Central memory CD8-positive, alpha-beta T cell (primary cell): ENCODE measurements at places on chromosomes 3 and 15.

DNA sequence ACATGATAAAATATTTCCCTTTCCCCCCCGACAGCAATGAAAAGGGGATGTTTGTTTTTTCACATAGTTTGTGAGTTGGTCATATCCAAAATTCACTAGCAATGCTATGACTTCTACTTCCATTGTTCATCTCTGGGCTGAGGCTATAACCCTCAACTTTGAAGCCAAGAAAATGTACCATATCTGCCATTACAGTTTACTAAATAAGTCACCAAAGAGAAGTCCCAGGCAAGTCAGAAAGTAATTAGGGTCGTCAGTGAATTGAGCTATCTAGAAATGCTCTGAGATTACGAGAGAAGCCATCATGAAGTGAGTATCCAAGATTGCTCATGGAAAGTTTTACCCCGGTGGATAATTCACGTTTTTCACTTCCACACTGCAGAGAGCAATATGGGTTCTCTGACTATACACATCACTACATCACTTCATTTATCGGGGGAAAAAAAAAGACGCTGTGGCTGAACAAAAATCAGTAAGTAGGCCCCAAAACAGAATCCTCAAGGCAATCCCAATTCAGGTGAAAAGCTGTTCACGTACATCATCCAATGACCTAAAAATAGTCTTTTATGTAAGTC lies 1.4 kb downstream of the PEAK1 start:
- DNase-seq, result no peak

GRCh38 chr3:193314161-193314560 lies 64.4 kb downstream of the ATP13A5 start:
- DNase-seq, result no peak

- peak; percentile 11 for DNase-seq
These were observed 785 bp downstream of the MFSD1 start for GRCh38 chr3:158802409-158803268.

GRCh38 chr3:152197451-152197850 lies 71.3 kb upstream of the MBNL1 start:
- DNase-seq, result no peak

DNA sequence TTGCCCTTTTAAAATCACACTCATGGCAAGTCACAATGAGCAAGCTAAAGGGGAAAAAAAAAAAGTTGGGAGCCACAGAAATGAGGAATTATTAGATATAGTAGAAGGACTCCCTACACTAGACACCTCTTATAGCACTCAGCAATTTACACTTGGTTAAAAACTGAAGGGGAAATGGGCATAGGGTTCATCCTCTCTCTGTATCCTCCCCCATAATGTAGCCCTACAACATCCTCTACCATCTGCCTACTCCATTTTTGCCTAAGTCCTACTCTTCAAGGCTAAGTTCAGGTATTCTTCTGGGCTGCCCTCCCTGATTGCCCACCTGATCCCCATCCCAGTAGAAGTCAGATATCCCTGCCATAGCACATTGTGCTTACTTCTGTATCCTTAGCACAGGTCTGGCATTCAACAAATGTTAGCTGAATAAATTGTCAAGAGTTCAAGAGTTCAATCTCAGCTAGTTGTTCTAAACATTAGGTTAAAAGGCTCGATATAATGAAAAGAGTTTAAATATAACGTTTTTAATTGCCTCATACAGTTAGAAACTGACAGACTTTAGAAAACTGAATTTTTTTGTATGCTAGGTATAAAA lies 14.5 kb downstream of the SETD2 start:
- DNase-seq, result no peak

DNA sequence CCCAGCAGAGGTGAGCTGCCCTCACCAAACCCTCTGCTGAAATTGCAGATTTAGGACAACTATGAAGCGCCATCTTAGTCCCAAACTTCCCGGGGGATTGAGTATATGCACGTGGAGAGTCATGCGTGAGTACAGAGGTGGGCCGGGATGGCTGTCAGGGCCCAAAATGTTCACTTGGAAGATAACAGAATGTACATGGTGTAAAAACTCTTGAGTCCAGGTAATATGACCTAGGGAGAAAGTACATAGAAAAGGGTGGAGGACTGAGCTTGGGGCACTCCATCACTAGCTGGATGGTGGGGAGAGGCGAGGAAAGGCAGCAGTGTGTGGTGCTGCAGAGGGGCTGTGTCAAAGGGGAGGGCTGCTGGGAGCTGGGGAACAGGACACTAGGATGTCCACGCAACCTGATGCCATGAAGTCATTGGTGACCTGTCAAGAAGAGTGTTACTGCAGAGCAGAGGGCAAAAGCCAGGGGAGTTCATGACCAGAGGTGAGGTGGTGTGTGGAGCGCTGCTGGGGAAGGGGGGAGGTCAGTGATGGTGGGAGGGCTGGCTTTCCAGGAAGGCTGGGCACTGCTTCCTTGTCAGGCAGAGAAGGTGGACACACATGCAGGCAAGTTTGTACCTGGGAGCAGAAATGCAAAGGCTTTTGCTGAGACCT lies 236.2 kb upstream of the LYSMD4 start:
- DNase-seq, result no peak

DNA sequence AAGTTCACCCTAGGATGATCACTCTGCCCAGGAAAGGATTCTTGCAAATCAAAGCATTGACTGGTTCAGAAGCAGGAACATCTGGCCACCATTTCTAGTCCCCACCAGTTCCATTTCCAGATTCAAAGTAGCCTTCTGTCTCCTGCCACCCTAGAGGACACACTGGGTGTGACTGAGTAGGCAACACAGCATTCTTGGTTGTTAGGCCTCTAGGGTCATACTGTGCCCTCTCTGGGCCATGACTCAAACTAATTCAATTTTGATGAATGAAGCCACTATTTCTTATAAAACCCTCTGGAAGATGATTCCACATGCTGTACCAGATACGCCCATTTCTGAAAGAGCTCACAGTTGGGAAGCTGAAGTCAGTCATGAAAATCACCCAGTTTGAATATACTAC lies 69.7 kb downstream of the WDR76 start:
- no peak for DNase-seq

DNA sequence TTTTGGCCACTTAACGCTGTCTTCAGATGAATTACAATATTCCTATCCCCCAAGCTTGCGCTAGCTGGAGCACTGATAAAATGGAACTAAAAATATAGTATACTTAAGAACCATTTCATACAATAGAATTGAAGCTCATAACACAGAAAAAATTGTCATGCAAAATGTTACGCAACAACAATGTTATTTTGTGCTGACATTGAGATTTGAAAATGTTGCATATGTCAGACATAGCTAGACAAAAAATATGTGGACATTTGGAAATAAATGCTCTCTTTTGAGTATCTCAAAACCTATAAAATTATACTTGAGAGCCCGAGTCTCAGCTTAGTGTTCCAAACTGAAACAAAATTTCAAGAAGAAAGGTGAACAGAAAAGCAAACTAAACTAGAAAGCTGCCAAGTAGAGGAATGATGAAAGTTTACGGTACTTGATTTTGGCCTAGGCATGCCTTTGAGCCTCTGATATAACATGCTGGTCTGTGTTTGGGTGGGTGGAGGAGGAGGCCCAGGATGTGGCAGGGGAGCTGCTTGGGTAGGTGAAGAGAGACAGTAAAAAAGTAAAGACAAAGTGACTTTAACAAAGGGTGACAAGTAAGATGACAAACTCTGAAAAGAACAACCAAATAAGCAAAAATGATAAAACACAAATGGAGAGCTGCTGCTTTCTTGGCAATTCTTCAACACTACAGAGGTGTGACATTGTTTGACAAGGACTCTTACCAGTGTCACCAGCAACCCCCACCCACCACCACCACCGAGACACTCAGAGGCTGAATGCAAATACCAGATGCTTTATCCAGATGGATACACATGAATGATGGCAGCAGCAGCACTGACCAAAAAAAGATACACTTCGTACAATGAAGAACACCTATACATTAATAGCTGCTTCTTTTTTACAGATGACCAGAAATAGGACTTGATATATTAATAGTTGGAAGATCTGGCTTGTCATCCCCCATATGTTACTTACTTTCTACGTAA lies 129.3 kb upstream of the FEZF2 start:
- no peak for DNase-seq

GRCh38 chr3:123781138-123781537 lies 103.0 kb downstream of the MYLK start:
- no peak for DNase-seq

DNA sequence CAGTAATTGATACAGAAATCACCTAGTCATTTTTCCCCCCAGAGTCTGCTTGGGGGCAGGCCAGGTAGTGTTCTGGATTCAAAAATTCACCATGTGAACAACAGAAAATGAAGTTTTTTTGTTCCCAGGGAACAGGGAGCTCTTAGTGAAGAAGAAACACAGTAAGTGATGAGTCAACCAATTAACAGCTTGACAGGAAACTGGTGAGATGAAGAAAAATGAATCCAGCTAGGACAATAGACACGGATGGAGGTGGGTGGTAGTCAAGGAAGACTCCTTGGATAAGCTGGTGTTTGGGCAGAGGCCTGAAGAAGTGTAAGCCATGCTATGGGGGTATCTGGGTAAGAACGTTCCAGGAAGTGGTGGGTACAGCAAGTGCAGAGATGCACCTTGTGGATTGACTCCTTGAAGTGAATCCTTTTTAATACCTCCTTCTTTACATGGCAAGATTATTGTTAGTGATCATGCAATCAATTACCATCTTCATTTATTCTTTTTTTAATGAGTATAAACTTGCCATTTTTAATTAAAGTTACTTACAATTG lies 339.9 kb upstream of the RGMA start:
- DNase-seq, result no peak

DNA sequence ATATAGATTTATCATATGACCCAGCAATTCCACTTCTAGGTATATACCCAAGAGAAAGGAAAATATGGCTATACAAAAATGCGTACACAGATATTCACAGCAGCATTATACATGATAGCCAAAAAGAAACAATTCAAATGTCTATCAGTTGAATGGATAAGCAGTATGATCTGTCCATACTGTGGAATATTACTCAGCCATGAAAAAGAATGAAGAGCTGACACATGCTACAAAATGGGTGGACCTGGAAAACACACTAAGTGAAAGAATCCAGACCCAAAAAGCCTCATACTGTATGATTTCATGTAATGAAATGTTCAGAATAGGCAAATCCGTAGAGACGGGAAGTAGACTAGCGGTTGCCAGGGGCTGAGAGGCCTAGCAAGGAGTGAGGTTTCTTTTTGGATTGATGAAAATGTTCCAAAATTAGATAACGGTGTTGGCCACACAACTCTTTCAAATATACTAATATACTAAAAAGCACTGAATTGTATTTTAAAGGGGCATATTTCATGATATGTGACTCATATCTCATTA lies 33.4 kb downstream of the FGD5 start:
- DNase-seq, result no peak

DNA sequence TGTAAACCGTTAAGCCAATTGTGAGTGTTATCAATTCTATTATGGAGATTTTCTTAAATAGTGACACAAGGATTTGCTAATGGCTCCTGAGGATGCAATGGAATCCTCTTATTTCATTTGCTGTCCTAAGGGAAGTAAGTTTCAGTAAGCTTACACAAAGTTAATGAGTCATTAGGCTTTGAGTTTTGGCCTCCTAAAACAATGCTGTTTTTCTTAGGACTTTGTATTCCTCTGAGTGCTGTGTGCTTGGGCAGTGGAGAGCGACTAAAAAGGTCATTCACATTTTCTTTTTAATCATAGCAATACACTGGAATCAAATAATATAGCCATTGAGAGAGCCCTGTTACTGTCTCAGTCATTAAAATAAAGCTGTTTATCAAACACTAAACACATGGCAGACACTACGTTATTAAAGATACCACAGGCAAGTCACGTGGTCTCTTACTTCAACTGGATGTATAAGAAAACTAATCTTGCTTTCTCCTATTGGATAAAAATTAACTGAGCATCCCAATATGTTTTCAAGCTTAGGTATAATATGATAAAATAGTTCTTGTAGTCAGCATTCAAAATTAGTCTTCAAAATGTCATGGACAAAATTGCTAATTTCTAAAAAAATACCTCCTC lies 290.8 kb downstream of the NLGN1 start:
- DNase-seq, result no peak

DNA sequence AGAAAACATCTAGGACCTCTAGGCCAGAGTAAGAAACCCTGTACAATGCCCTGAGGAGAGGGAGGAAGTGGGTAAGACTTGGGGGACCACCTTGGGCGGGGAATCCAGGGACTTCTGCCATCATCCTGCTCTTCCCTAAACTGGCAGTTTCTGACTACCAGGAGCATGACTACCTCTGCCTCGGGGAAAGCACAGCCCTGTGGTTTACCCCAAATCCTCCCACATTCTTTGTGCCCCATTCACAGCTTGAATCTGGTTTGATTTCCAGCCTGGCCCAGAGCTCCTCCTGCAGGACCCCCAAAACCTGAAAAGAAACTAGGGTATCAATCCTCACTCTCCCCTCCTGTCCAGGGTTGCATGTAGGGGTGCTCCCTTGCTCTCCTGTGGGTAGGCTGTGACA lies 4.7 kb downstream of the C3orf18 start:
- no peak for DNase-seq

DNA sequence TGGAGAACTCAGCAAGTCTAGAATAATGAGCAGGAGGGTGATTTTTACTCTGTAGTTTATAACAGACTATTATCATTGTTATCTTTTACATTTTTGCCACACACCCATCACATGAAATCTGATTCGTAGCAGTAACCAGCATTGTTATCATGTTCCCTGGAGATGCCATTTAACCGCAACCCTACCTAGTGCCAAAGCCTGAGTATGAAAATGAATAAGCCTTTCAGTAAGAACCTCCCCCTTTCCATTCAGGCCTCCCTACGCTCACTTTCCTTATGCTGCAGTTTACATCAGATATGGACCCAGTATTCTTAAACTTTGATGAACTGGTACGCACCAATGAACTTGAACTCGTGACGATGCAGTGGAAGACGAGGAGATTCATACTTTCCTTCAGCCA lies 158.7 kb upstream of the SPRED1 start:
- no peak for DNase-seq

DNA sequence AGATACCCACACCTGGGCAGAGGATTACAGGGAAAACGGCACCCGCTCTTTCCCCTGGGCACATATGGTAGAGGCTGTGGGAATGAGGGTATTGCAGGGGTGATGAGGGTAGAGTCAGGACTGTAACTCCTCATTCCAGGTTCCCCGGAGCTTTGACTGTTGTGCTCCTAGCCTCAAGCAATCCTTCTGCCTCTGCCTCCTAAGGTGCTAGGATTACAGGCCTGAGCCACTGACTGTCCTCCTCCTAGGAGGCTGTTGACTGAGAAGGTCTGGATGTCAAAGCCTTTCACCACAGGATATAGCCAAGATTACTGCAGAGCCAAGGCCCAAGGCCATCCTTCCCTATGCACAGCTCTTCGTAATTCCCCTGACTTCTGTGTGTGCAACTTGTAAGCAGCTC lies 1.1 kb upstream of the MPI start:
- DNase-seq, result no peak

- DNase-seq, result no peak
These were observed 557.8 kb upstream of the CCDC54 start for GRCh38 chr3:106819440-106819839.

- DNase-seq, result peak; percentile 39
These were observed 694 bp downstream of the ABTB1 start for GRCh38 chr3:127673191-127674100.

- no peak for DNase-seq
These were observed 47.6 kb downstream of the SSR3 start for GRCh38 chr3:156507285-156507684.

- no peak for DNase-seq
These were observed 97.7 kb downstream of the DPH6 start for GRCh38 chr15:35448294-35448693.
